ENCODE measurements at places on chromosomes 6 and 20.

DNA sequence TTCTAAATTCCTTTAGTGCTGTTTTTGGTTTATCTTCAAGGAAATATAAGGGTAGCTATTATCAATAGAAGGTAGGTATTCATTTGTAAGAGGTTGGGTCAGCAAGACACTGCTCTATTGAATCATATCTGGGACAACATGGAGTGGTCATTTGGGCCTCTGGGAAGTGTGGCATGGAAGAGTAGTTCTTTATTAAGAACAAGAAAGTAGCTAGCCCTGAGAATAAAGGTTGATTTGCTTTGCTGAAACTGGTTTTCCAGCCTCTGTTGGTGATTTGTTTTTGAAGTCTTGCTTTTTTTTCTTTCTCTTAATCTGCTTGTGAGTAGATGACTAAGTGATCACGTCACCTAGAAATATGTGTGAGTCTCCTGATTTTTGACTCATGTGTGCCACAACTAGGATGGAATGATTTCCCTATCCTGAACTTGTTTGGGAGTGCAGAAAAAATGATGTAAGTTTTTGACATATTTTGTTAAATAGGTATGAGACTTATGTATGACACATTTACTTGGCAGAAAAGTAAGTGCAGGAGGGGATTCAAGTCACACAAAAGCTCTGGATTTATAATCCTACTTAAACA, 381.8 kb downstream of the CENPW start:
- no peak for DNase-seq

GRCh38 chr6:8234321-8234720, 132.0 kb upstream of the EEF1E1 start:
- no peak for DNase-seq

DNA sequence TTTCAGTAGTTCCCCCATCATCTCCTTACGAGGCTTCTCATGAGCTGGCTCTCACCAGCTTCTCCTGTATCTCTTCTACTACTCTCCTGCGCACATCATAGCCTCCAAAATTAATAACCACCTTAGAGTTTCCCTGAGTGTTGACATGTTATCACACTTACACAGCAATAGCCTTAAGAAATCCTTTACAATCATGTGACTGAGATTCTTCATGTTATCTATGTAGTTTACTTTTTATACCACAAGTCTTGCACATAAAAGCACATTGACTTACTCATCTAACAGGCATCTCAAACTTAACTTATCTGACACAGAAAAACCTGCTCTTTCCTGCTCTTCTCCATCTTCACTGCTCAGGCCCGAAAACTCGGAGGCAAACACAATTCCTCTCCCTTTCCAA, 103.7 kb upstream of the TAB2 start:
- no peak for DNase-seq

GRCh38 chr20:41145821-41146620, 8.7 kb downstream of the PLCG1 start:
- DNase-seq = no peak

GRCh38 chr20:60232380-60232779, 274.2 kb downstream of the CDH26 start:
- no peak for DNase-seq

DNA sequence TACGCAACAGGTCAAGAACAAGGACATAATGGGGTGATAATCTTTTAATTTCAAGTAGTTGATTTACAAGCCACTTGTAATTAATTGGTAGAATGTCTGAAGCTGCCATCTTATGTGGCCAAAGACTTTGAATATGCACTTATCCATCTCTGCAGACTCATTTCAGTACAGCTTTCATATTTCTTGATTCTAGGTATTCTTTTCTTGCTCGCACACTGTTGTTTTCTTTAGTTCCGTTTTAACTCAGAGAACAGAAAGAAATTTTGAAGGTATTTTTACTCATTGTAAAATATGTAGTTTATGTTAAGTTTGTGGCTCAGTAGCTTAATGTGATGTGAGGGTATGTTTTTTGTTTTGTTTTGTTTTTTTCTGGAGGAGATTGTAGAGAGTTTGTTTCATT, 73.9 kb downstream of the UBR2 start:
- DNase-seq = no peak

Data from effector CD4-positive, alpha-beta T cell (primary cell).